ENCODE measurements at places on chromosomes 13 and 19.

GRCh38 chr13:34338102-34338501 lies 520.2 kb downstream of the RFC3 start:
- DNase-seq: no peak

DNA sequence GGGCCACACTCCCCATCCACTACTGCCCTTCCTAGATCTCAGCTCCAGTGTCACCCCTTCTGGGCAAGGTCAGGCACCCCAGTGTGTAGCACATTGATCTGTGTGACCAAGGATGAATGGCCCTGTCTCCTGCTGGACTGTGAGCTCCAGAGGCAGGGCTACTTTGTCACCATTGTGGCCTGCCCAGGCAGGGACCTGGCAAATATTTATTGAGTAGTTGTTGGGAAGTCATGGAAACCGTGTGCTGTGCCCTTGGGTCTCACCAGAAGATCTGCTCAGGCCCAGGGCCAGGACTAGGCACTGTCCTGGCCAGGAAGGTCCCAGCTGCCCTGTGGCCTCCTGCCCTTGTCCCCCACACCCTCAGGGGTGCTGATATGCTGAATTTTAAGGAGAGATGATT lies 10.5 kb downstream of the NACC1 start:
- DNase-seq: no peak

DNA sequence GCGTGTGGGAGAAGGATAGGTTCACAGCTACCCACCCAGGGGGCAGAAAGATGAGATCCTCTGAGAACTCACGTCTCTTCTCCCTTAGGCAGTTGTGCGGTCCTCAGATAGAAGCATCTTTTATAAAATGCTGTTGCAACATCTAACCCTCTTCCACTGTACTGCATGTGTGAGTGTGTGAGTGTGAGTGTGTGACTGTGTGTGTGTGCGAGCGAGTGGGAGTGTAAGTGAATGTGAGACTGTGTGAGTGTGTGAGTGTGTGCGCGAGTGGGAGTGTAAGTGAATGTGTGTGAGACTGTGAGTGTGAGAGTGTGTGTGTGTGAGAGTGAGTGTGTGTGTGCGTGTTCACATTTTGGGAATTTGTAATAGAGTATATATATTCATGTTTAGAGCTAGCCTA lies 55.6 kb upstream of the F7 start:
- no peak for DNase-seq

- no peak for DNase-seq
Observed at GRCh38 chr19:38034492-38034860, 127.5 kb downstream of the SIPA1L3 start.

DNA sequence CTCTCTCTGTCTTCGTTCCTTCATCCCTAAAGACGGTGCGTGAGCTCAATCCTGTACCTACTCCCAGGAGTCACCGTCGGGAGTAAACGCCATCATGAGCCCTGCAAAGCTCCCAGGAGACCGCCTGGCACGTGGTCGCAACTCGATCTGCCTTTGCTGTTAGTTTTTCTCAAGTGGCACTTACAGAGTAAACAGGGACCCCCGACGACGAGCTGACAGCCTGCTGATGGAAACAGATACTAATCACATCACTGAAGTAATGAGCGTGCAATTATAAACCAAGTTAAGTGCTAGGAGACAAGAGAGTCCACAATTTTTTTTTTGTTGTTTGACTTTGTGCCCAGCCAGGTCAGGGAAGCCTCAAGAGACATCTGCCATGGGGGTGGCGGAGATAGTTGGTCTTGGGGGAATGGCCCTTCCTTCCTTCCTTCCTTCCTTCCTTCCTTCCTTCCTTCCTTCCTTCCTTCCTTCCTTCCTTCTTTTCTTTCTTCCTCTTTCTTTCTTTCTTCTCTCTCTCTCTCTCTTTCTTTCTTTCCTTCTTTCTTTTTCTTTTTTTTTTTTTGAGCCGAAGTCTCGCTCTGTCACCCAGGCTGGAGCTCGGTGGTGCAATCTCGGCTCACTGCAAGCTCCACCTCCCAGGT lies 23.6 kb downstream of the CACNG6 start:
- no peak for DNase-seq

Measured in coronary artery (tissue), 2 donors.